GM03348 (cell line): ENCODE measurements at places on chromosomes 7 and 10.

DNA sequence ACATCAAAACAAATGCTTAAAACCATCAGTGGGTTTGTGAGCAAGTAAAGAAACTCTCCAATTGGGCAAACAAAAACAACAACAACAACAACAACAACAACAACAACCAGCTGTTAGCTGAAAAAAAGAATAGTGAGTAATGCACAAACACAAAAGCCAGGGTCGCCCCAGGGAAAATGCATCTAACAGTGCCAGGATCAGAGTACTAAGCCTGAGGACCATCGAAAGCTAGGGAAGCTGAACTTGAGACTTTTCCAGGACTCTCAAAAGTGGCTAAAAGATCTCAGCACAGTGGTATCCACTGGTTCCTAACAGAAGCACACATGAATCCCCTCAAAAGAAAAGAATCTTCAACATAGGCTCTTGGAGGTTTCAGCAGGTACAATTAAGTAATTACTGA lies 83.3 kb downstream of the CPXM2 start:
- no peak for DNase-seq

DNA sequence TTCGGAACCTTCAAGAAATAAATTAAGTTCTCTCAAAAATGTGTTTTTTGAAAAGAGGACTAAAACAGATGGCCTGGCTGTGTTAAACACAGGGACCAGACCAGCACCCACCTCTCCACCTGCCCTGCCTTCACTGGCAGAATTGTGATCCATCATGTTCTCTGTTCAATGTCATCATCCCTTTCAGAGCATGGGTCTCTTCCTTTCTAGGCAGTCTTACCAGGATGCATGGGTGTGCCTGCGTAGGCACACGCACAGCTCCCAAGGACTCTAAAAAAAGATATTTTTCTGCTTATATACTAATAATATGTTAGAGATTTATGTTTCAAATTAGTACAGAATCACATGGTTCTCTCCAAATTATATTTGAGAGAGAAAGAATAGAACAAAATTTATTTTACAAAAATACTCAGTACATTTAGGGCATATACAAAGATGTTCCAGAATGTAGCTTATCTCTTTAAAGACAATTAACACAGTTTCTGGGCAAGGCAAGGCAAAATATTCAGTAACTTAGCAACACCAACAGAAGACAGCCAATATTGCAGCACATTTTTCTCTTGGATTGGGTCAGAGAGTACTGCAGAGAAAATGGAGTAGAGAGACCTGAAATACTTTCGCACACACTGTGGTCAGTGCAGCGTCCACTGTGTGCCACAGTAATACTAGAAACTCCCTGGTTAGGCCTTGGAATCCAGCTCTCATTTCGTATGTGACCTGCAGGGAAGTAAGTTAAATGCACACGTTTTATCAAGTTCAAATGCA lies 52.8 kb downstream of the EGFR start:
- DNase-seq: peak; percentile 45

GRCh38 chr7:102897856-102898531 lies 14.8 kb upstream of the LRRC17 start:
- no peak for DNase-seq

- no peak for DNase-seq
These were observed 1025.6 kb upstream of the C7orf33 start for GRCh38 chr7:147564786-147565476.

- peak; percentile 6 for DNase-seq
These were observed 75.8 kb downstream of the CDCA7L start for GRCh38 chr7:21869785-21870402.

DNA sequence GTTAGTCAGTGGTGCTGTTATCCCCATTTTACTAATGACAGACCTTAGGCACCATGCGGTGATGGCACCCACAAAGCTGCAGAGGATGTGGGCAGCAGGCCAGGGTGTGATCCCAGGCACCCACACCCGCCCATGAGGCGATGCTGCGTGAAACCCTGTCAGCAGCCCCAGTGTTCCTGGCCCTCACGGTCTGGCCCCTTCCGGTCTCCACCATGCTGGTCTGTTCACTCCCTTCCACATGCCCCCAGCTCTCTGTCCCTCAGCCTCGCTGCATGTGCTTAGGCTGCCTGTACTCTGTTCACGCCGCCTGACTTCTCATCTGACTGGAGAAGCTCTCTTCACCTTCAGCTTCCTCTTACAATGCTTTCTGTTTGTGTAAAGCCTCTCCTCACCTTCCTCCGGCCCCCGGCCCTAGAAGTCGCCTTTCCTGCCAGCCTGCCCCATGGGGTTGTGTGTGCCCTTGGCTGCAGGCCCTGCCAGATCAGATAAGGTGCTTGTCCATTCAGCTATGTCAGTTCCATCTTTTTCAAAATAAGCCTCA lies 17.6 kb upstream of the ORAI2 start:
- no peak for DNase-seq

GRCh38 chr10:61052469-61053205 lies 108.7 kb upstream of the RHOBTB1 start:
- DNase-seq: no peak

- no peak for DNase-seq
These were observed 30.2 kb downstream of the PWWP2B start for GRCh38 chr10:132427006-132427771.

- DNase-seq: no peak
These were observed 135.8 kb upstream of the TMEM72 start for GRCh38 chr10:44775402-44775741.

- peak; percentile 44 for DNase-seq
These were observed 41.4 kb upstream of the GHITM start for GRCh38 chr10:84097787-84098353.

DNA sequence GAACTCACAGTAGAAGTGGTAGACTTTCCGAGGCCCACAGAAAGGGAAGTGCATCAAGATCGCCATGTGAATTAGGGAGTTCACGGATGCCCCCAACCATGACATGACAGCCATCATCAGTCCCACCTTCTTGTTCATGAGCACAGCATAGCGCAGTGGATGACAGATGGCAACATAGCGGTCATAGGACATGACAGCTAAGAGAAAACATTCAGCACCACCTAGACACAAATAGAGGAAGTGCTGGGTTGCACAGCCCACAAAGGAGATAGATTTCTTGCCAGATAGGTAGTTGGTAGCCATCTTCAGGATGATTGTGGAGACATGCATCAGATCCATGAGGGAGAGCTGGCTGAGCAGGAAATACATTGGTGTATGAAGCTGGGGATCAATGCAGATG lies 342 bp downstream of the OR2AE1 start:
- DNase-seq: no peak

- DNase-seq: no peak
These were observed 3.8 kb downstream of the PSD start for GRCh38 chr10:102414749-102415148.

GRCh38 chr10:47256751-47257336 lies 43.2 kb upstream of the GDF10 start:
- DNase-seq: no peak

- peak; percentile 37 for DNase-seq
These were observed 36.9 kb upstream of the FAM20C start for GRCh38 chr7:155469-155900.

DNA sequence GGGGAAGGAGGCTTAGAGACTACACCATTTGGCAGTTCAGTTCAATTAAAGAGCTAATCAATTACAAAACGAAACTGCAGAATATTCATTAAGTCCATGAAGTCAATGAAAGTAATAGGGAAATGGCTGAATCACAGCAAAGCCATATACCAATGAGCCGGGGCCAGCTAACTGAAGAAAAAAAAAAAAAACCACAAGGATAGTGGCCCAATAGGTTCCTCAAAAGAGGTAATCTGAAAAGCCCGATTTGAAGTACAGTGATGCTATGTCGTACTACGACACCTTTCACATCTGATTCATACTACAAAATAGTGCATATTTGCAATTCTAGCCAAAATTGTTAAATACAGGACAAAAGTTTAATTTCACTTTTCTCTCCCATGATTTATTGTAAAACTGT lies 2.5 kb downstream of the ARHGAP12 start:
- DNase-seq: no peak

- DNase-seq: no peak
These were observed 78.1 kb downstream of the CREM start for GRCh38 chr10:35204650-35205319.

DNA sequence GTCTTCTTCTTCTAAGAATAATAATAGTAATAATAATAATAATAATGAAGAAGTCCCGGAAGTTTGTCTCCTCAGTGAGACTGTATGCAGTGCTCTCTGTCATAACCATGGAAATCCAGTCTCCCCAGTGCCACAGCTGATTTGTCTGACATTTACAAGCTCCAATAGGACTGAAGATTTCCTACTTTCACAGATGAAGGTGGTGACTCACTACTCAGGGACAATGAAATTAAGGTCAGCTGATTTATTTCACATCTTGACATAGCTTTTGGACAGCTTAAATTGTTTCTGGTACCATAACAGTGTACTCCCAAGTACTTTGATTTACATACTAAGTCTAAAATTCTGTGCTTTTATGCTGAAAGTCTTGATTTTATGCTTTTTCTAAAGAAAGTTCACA lies 6.9 kb downstream of the CELF2 start:
- DNase-seq: peak; percentile 26

DNA sequence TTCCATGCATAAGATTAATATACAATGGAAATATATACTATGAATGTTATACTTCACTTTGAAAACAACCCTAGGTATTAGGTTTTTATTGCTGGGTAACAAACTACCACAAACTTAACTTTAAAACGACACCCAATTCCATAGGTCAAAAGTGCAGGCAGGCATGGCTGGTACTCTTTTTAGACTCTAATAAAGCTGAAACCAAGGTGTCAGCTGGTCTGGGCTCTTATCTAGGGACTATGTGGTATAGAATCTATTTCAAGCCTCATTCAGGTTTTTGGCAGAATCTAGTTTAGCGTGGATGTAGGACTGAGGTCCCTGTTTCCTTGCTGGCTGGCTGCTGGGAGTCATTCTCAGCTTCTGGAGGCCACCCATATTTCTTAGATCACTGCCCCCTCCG lies 65.0 kb upstream of the TMEM168 start:
- DNase-seq: no peak

DNA sequence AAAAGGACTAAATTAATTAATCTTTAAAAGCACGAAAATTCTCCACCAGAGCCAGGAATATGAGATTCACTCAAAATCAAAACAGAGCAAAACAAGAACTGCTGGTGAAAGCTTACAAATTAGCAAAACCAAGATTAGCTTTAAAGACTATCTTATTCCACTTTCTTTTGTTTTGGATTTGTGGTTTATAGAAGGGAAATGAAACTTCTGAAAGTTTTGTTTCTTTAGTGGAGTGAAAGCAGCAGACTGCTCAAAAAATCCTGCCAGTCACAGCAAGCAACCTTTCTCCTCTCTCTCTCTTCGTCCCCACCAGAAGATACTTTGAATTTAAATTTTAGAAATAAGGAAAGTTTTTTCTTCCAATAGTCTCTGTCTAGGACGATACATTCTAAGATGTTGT lies 7.8 kb downstream of the ACTA2 start:
- no peak for DNase-seq

- DNase-seq: peak; percentile 20
These were observed 6.3 kb downstream of the RAPGEF5 start for GRCh38 chr7:22350466-22351328.

DNA sequence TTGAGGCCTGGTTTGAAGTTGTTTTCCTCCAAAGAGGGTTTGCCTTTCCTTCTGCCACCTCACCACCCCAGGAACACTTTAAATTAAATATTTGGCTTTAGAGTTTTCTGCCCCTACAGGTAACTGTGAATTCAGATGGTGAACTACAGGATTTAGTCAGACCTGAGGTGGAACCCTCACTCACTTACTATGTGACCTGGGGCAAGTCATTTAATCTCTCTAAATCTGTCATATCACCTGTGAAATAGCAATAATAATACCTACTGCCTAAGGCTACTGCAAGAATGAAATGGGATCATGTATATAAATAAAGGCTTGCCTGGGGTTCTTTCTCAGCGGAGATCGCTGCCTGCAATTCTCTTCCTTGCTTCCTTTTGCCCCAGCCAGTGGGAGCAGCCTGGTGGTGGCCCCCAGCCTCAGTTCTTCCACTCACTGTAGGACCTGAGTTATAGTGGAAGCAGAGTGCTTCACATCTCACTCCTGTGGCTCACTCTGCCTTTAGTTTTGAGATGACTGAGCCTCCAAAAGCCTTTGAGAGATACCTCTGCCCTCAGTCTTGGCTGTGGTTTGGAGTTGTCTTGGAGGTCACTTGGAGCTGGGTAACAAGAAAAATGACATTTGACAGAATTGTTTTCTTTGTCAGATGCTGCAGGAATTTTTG lies 6.1 kb upstream of the ANKRD2 start:
- DNase-seq: no peak

- no peak for DNase-seq
These were observed 4.4 kb upstream of the TECPR1 start for GRCh38 chr7:98256431-98256830.

DNA sequence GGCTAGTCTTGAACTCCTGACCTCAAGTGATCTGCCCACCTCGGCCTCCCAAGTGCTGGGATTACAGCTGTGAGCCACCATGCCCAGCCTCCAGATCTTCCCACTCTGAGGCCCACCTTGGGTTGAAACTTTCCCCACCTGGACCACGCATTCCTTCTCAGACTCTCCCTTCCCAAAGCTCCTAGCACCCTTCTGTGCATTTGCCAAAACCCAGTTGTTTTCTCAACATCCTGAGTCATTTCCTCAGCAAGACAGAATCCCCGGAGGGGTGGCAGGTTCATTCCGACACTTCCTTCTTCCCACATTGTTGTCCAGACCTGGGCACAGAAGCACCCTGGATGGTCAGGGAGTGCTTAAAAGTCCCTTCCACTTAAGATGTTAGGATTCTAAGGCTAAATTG lies 28.9 kb downstream of the BAG3 start:
- peak; percentile 83 for DNase-seq

DNA sequence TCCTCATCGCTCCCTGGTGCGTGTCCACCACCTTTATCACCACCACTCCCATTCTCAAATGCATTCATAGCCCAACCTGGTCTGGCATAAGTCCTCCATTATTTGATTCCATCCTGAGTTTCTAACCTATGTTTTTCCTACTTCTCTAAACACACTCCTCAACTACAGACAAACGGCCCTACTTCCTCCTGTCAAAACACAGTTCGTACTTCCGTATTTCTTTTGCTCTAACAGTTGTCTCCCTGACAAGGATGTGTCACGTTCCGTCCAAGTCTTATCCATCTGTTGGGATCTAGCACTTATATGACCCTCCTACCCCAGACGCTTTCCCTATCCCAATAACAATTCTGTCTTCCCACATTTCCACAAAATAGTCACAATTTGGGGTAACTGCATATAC lies 46.8 kb downstream of the DOCK4 start:
- no peak for DNase-seq
